Right cardiac atrium (tissue), 5 donors: ENCODE measurements at places on chromosomes 13 and 19.

DNA sequence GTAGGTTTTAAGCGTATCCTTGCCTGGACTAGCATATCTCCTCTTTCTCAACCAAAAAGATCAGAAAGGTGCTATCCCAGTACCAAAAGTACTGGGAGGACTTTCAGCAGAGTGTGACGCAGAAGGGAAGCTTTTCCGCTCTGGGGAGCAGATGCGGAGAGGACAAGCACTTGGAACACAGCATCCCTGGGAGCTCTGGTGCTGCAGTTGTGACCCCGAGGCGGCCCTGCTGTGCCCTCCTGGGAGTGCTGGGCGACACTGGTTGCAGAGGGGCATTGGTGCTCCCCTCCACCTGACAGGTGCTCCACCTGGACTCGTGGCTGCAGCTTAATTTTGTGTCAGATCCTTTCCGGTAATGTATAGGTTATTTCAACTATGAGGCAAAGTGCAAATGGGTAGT is 3.4 kb downstream of the NAXD start:
- no peak for DNase-seq

DNA sequence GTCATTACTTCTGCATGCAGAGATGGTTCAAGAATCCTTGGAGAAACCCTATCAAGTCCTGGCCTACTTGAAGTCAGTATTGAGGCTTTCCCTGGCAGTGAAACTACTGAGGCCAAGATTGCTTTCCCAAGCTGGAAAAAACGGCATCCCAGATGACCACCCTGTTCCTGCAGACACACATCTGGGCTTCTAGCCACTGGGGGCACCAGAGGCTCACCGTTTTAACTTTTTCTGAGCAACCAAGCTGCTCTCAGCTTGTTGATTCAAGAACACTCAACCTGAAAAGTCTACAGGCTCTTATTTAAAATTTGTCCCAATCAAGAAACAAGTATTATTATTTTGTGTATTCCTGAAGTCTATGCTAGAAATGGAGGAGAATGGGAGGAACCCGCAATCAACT is 66.6 kb downstream of the SPRYD7 start:
- DNase-seq = no peak

DNA sequence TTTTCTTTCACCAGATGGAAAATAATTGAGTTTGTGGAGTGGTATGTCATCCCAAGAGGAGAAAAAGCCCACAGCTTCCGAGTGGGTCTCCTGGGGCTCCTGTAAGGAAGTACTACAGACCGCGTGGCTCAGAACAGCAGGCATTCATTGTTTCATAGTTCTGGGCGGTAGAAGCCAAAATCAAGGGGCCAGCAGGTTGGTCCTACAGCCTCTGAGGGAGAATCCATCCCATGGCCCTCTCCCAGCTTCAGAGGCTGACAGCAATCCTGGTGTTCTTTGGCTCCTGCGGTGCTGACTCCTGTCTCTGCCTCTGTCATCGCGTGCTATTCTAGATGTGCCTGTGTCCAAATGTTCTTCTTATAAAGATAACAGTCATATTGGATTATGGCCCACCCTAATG is 362.6 kb downstream of the FGF14 start:
- DNase-seq = peak; percentile 54

DNA sequence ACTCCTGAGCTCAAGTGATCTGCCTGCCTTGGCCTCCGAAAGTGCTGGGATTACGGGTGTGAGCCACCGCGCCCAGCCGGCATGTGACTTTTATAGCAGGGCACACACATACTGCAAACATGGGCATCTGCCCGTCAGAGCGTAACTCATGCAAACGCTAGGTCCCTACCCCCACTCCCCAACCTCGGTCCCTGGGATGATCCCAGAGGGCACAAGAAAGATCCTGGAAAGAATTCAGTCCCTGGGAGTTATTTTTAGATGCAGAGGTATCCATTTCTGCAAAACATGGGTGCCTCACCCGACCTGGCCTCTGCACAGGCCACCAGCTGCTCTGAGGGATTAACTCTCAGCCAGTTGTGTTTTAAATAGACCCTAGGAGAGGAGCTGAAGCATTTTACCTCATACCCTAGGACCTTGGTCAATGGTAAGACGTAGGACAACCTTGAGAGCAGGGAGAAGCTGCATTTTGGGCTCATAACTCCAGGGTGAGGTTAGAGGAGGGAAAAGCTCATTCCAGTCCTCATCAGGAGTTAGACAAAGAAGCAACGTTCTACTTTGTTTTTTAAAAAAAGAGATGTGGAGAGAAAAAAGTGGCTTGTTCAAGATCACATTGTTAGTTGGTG is 10.8 kb downstream of the TMEM38A start:
- no peak for DNase-seq

DNA sequence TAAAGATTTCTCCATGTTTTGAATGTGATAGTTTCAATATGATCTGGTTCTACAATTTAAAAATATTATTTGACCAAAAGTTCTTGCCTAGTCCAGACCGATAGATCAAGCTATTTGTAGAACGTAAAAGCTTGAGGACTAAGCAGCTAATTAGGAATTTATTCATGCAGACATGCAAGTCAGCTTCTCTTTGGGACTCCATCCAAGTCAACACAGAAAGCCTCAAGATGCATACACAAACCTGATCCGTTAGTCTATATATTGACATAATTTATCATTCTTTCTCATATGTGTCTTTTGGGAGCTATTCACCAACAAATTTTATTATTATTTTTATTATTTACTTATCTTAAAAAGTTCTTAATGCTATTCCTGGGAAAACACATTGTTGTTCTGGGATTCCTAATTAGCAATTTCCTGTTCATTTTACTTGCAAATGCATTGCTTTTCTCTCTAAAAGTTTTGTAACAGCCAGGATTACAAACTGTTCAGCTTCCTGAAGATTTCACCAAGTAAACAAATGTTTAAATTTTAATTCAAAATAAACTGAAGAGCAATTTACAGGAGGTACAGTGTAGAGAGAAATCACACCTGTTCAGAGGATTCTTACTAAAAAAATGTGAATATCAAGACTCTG is 375.3 kb downstream of the GPC5 start:
- no peak for DNase-seq

- no peak for DNase-seq
Measured at GRCh38 chr13:21053231-21053630, 8.2 kb downstream of the LATS2 start.

- no peak for DNase-seq
Measured at GRCh38 chr19:7823686-7824301, 6.2 kb upstream of the EVI5L start.

DNA sequence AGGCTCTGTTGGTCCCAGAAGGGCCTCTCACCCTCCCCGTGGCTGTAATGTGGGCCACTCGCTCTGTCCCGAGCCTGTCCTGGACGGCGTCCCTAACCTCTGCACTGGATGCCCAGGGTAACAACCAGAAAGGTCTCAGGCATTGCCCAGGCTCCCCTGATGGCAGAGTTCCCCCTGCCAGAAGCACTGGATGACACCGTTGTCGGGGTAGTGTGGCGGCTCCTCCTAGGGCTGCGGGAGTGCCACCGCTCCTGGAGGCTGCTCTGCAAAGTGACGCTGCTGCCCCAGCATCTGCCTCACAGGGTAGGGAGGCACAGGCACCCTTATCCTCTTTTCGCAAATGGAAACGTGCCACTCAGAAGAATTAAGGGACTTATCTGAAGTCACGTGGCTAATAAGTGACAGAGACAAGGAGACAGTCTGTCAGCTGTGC is 32.0 kb downstream of the MPHOSPH8 start:
- DNase-seq = peak; percentile 68

DNA sequence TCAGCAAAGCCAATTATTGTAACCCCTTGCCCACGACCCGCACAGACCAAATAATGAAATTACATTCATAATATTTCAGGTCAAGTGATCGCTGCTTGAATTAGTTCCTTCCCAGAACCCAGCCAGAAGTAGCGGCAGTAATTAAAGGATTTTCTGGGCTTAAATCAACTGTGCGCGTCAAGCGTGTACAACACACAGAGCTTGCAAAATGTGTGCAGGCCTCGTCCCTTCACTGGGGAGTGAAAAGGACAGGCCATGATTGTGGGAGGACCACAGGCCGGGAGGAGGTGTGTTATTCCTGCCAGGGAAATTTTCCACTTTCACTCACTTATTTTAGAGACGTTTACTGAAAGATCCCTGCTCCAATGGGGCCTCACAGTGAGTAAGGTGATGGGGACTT is 84.9 kb downstream of the CHST8 start:
- no peak for DNase-seq

DNA sequence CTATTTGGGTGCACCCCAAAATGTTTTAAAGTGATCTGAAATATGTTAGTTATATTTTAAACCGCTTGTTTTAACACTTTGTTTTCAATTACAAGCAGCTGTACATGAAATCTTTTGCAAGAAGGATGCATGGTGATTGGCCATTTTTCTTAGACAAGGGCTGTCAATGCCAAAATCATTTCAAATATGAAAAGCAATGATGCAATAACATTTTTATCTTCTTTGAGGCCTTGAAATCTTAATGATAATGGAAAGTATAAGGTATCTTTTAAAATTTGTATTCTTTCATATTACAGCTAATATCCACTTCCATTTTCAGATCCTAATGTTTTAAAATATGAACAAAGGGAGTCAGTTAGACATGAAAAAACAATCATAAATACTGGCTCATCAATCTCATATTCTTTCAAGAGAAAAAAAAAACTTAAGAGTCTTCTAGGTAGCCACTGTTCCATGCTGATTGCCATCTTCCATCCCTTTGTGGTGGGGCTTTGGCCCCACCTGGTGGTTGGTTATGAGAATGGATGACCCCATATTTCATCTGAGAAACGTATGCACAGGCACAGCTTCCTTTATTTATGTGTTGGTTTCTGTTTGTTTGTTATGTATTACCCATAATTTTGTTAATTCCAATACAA is 330.3 kb upstream of the MIR17HG start:
- peak; percentile 18 for DNase-seq

GRCh38 chr19:49393881-49394280 is 5.8 kb downstream of the KASH5 start:
- no peak for DNase-seq

- DNase-seq = no peak
Measured at GRCh38 chr19:18172331-18173053, 1.1 kb upstream of the IFI30 start.

DNA sequence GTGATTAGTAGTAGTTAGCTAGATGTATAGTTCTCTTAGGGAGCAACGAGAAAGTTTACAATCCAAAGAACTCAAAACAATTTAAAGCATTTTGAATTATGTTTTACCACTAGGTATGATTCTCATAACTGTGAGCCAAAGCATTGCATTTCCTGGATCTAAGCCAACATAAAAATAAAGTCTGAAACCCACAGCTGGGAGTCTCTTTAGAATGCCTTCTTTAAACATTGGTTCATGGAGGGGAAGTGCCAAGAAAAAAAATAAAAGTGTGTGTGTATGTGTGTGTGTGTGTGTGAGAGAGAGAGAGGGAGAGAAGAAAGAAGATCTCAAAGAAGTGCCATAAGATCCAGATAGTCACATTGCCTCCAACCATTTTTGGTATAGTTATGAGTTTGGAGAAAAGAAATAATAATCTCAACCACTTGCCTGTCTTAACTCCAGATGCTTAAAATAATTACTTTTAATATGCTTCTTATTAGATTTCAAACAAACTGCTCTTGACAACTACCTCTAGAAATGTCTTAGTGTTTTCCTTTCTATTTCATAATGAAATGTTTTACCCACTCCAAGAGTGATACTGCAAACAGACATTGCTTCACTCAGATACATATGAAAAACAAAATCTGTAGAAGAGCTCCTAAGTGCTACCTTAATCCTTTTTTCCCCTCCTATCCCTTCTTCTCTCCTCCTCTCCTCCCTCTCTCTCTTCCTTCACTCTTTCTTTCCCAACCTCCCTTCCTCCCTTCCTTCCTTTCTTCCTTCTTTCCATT is 554.1 kb downstream of the KCTD12 start:
- DNase-seq = no peak

DNA sequence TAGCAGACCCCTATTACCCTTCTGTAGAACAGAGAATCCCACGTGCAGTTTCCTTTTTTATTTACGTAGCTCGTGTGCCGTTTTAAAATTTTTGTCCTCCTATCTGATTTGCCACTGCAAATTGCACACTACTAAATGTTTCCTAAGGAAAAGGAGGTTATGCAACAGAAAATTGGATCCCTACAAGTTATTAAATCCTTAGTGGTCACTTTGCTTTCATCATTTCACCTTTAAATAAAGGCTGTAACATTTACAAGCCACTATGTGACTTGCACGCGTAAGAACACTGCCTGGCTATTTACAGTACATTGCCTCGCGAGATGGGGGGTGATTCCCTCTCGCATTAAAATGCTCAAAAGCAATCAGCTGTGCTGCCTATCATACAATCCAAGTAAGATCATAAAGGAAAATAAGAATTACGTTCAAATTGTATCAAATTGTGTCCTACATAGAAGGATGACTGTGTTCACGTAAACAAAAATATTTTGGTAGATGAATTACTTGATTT is 525.6 kb downstream of the SUCLA2 start:
- DNase-seq = no peak

GRCh38 chr13:45092663-45093062 is 27.6 kb upstream of the GTF2F2 start:
- no peak for DNase-seq

GRCh38 chr13:79749984-79750551 is 269.1 kb downstream of the NDFIP2 start:
- peak; percentile 66 for DNase-seq

DNA sequence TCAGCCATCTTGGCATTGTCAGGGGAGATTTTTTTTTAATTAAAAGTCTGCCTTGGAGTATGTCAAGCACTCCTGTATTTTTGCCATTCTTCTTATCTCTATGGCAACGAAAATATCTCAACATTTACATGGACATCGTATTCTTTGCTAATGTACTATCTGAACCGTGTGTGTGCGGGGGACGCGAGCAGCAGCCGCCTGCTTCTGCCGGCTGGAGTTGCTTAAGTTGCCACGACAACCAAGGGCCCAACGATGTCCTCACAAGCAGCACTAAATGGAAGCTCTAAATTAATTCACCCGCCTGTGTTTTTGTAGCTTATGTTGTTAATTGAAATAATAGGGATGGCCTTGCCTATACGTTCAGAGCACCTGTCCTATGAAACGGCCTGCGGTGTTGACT is 309.5 kb downstream of the TEX29 start:
- DNase-seq = no peak

- DNase-seq = no peak
Measured at GRCh38 chr13:66618702-66619101, 611.4 kb downstream of the PCDH9 start.
